NCI-H774 (cell line): ENCODE measurements at places on chromosomes 5 and 9.

DNA sequence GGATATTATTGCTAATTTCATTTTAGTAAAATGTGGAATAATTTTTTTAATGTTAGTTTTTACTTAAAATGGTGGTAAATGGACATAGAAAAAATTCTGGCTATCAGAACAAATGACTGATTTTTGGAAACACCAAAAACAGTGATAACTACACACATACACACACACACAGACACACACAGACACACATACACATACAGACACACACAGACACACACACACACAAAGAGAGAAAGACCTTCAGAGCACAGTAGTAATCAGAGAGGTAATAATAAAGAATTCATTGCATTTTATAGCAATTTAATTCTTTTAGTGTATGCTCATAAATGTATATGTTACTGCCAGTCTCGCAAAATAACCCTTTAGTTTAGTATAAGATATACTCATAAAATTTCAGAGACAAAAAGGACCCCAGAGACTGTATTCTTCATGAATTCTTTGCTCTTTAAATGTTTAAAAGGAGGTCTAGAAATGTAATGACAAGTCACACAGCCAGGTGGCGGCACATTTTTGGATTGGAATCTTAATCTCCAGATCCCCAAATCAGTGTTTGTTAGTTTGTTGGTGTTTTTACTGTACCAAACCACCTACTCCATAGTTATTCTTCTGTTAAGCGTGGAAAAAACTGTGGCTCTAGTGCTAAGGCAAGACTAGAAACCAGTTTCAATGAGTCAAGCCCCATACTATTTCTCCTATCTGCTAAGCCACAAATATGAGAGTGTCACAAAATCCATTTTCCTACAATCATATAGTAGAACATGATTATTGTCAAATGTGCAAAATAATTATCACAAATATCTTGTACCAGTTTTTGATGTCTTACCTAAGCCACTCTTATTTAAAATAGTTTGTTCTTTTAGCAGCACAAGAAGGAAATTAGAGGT lies 109.9 kb downstream of the EDIL3 start:
- no peak for DNase-seq

GRCh38 chr9:73180403-73180802 lies 28.7 kb downstream of the ANXA1 start:
- no peak for DNase-seq

DNA sequence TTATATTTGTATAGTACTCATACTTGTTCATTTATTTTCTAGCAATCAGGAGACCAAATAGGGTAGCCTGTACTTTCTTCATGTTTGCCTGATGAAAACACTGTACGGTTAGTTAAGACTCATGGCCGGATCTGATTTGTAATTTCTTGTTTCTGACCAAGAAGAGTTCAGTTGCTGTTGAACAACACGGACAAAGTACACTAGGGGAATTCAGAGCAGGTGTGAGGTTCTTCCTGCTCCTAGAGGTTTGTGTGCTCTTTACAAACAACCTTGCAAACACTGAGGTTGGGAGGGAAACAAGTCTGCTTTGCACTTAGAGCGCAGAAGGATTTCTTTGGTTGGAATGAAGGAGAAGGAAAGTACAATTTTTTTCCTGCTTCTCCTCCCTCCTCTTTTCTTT lies 69.7 kb downstream of the TRIO start:
- no peak for DNase-seq

DNA sequence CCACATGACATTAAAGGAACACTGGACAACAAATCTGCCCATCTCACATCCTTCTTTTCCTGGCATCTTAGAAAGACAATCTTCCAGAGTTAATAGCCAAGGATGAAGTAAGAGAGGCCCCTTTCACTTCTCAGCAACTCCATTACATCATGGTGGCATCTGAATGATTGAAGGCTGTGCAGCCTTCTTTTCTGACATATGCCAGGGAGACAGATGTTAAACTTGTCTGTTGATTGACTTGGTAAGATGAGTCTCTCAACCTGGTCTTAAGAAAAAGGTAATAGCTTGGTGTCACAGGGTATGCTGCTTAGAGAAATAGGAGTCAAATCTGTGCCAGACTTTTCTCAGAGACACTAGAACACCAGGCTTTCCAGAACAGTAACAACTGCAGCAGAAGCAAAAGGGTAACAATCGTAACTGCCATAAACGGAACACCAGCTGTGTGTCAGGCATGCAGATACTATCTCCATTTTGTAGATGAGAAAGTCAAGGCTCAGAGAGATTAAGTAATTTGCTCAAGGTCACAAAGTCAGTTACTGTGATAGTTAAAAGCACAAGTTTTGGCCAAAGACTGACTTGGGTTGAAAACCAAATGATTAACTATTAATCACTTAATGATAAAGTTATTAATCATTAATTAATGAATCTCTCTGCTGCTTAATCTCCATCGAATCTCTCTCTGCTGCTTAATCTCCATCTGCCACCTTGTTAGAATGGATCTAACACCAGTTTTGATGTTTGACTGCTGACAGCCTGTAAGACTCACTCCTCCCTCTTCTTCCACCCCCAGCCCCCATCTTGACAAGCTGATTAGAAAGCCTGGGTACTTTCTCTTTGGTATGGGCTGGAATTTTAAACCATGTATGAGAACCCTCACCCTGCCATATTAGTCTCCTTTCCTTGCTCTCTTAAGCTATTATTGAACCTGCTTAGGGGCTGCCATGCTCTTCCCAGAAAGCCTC lies 353.5 kb downstream of the ENC1 start:
- no peak for DNase-seq

DNA sequence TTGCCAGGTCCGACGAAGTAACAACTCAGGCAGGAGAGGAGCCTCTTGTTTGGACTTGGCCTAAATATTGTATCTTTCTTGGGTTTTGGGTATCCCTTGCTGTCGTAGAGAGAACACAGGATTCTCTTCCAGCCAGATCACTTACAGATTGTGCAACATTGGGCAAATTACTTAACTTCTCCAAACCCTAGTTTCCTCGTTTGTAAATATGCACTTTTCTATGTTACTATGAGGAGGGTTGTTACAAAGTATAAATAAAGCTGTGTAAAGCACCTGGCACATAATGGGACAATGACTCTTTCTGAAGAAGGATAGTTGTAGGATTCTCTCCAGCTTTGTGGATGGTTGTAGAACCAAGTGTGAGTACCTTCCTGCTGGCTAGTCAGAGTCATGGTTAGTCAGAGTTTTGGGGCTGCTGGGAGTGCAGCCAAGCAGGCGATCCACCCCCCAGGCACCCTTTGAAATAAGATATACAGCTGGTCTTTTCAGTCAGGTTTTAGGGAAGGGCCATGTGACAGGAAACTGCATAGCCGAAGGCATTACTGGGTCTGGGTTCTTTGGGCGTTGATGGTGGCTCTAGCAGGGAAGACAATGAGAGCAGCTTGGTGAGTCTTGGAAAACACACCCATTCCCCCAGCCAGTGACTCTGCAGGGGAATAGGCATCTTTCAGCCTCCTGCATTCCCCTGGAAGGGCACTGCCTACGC lies 49.9 kb upstream of the GDNF start:
- DNase-seq = no peak

DNA sequence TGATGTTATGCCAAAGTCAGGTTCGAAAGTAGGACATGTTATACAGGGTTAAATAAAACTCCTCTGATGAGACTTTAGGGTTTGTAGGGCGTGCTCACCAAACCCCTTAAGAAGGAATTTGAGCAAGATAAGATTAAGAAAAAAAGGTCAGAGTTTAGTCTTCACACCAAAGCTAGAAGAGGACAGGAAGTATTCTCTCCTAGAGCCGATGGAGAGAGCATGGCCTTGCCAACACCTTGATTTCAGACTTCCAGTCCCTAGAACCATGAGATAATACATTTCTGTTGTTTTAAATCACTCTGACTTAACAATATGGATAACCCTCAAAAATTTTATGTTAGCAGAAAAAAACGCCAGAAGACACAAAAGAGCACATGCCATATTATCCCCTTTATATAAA lies 16.3 kb upstream of the PLCXD3 start:
- DNase-seq = no peak

GRCh38 chr5:73612799-73613198 lies 13.2 kb upstream of the ARHGEF28 start:
- DNase-seq = no peak

DNA sequence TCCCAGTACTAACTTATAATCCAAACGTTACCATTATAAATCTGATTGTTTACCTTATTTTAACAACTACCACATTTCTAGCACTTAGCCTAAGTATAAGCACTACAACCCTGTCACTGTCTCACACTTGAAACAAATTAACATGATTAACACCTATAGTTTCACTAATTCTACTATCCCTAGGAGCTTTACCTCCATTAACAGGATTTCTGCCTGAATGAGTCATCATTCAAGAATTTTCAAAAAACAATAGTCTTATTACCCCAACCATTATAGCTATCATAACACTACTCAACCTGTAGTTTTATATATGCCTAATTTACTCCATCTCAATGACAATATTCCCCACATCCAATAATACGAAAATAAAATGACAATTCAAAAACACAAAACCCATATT lies 89.6 kb downstream of the INSL6 start:
- DNase-seq = no peak

DNA sequence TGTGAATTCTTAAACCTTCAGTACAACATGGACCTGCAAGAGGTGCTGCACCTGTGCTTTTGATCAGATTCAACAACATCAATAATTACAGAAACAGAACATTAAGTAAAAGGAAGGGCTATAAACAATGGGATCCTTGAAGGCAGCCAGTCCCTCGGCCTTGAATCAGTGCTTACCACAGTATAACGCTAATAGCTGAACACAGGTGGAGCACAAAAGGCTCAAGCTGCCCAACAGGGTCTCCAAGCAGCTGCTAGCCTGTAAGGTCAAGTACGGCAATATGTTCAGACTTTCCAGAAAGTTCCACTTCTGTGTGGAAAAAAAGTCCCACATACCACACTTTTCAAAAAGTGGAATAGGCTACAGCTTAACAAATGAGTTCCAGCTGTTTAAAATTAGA lies 61.9 kb upstream of the ITGA1 start:
- DNase-seq = peak; percentile 80

GRCh38 chr9:126391713-126392661 lies 65.4 kb downstream of the MVB12B start:
- DNase-seq = no peak

- DNase-seq = no peak
These were observed 13.6 kb upstream of the LAMC3 start for GRCh38 chr9:130995086-130996011.

GRCh38 chr5:89849830-89850512 lies 559.6 kb downstream of the CETN3 start:
- no peak for DNase-seq

DNA sequence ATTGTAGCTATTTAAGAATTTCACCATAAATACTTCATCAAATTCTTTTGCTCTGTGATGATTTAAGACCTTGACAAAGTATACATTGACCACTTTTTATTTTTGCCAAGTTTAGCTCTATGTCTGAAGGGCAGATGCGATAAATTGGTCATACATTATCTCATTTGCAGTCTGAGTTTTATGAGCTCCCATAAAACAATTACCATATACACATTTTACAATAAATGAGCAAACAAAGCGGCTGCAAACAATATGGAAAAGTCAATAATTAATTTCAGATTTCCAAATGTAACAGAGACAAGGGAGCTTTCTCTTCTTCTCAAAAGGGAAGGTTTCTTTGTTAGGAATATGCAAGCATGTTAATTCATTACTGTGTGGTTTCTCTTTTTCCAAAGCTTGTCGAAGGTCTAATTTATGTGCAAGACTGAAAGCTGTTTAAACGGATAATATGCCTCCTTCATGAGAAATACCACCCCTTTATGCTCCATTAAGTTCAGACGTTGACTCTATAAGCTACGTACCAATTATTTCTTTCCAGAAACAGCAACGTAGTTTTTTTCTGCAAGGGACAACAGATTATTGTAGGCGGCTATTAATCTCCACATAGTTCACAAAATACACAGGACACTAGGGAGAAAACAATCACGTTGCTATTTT lies 7.0 kb upstream of the IZUMO3 start:
- no peak for DNase-seq

GRCh38 chr9:124969401-124969800 lies 28.5 kb upstream of the GOLGA1 start:
- no peak for DNase-seq

DNA sequence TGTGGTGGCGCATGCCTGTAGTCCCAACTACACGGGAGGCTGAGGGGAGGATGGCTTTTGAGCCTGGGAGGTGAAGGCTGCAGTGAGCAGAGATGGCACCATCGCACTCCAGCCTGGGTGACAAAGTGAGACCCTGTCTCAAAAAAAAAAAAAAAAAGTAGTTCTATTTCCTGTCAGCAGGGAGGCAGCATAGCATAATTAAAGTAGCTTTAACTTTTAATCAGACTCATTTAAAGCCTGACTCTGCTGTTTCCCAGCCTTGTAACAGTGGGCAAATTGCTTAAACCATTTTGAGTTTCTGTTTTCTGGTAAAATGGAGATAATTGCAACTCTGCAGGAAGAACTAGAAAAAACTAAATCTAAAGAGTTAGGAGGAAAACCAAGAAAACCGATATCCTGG lies 31.2 kb downstream of the CNOT6 start:
- DNase-seq = no peak

DNA sequence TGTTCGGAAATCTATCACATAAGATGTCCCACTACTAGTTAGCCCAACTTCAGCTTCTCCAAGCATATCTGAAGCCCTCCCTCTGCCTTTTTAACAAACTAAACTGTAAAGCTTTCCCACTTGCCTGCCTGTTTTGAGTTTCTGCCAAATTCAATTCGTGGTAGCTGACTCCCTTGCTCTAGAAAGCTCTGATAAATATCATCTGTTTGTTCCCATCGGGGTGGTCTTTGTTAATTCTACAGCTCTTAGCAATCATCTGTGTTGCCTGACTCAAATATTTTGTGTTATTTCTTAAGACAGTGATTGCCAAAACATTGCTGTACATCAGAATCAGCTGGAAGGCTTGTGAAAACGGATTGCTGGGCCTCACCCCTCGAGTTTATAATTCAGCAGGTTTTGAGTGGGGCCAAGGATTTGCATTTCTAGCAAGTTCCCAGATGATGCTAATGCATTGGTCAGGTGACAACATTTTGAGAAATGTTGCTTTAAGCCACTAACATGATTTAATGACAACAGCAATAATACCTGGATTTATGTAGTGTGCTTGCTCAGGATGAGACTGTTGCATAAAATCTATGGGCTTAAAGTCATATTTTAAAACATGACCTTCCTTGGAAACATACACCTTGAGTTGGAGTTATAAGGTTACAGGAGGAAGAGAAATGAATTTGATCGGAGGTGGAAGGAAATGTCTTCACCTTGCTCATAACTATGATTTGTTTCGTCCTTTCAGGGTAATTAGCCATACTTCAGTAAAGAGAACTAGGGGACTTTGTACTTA lies 631.9 kb downstream of the PSAT1 start:
- DNase-seq = no peak

DNA sequence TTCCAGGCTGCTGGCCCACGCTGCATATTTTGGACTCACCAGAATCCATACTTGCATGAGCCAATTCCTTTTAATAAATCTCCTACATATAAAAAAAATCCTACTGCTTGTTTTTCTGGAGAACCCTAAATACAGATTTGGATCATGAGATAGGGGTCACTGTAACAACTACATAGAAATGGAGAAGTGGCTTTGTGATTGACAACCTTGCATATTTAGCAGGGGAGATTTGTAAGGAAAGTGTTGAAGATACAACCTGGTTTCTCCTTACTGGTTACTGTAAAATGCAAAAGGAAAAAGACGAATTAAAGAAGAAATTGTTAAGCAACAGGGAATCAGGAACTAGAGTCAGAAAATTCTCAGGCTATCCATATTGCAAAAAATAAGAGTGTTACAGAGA lies 74.8 kb downstream of the HABP4 start:
- DNase-seq = no peak
